ENCODE measurements at places on chromosomes 11 and 22. TPM values are rescaled to one million over a fixed set of nuclear protein-coding genes. Genes with fewer than 3 reads are reported as not detected.

Gene CD248
- 0.03 TPM for polyA plus RNA-seq

Gene SF1
- 95.0 TPM for polyA plus RNA-seq

Gene PANX3
- polyA plus RNA-seq = not detected

Gene POU2AF2
- polyA plus RNA-seq = not detected

Gene BUD13
- polyA plus RNA-seq = 18.8 TPM

Gene KIRREL3
- polyA plus RNA-seq = not detected

Gene FAM118B
- polyA plus RNA-seq = 26.6 TPM

Gene KLHL35
- polyA plus RNA-seq = 2.7 TPM

Gene GLYAT
- polyA plus RNA-seq = not detected

Gene ROBO4
- polyA plus RNA-seq = 260 TPM

Gene C22orf15
- 0.94 TPM for polyA plus RNA-seq

Gene RAG2
- not detected for polyA plus RNA-seq

Gene MS4A15
- not detected for polyA plus RNA-seq

Gene MMP1
- 1.5 TPM for polyA plus RNA-seq

Gene CD6
- not detected for polyA plus RNA-seq

Gene TCN2
- 188 TPM for polyA plus RNA-seq

Gene PLEKHB1
- polyA plus RNA-seq = 0.99 TPM

Gene GPHA2
- not detected for polyA plus RNA-seq

Gene HBG2
- 1.2 TPM for polyA plus RNA-seq

Gene NPAS4
- not detected for polyA plus RNA-seq

Gene FLRT1
- polyA plus RNA-seq = not detected

Gene GNAZ
- polyA plus RNA-seq = 0.45 TPM

Data from endothelial cell of umbilical vein (primary cell).